Inflammatory macrophage treated with lipopolysaccharide for 1 hour (primary cell): ENCODE measurements at places on chromosomes 4 and X.

- DNase-seq, result no peak
Observed at GRCh38 chr4:42487230-42487629, 89.9 kb downstream of the SHISA3 start.

DNA sequence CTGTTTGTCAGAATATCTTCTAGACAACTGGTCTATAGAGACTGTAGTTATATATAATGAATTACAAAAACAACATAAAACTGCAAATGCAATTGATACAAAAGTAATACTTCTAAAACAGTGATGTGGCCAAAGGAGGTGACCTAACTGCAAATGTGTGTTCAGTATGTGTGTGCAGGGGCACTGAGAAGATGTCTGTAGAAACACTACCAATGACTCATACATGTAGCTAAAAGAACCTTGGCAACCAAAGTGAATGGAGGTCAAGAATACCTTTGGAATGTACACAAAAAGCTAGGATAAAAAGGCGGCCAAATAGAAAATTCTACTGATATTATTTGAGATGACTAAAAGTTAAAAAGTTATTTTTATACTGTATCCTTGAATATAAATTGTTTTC lies 261.8 kb downstream of the CAMK2D start:
- no peak for DNase-seq

GRCh38 chr4:35734381-35735098 lies 509.8 kb downstream of the ARAP2 start:
- no peak for DNase-seq

DNA sequence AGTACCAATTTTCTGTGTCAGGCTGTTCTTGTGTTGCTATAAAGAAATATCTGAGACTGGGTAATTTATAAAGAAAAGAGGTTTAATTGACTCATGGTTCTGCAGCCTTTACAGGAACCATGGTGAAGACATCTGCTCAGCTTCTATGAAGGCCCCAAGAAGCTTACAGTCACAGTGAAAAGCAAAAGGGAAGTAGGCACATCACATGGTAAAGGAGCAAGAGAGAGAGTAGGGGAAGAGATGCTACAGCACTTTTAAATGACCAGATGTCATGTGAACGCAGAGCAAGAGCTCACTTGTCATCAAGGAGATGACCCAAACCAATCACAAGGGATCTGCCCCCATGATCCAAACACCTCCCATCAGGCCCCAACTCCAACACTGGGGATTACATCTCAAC lies 174.3 kb downstream of the ATP10D start:
- DNase-seq, result no peak

GRCh38 chr4:106095408-106095807 lies 200.1 kb downstream of the NPNT start:
- DNase-seq, result no peak

- DNase-seq, result no peak
Observed at GRCh38 chrX:123993326-123993725, 31.8 kb downstream of the STAG2 start.
